ENCODE measurements at places on chromosomes 1 and 21. TPM values are rescaled to one million over a fixed set of nuclear protein-coding genes. Genes with fewer than 3 reads are reported as not detected.

Gene SLC6A17
- not detected for total RNA-seq

Gene DMAP1
- total RNA-seq = 82.6 TPM

Gene DMRTA2
- not detected for total RNA-seq

Gene FAM72D
- total RNA-seq = not detected

GRCh38 chr1:22137004-22137720 lies 5.7 kb downstream of the WNT4 start:
- DNase-seq = no peak

- no peak for DNase-seq
Measured at GRCh38 chr1:94240822-94241221, 3.4 kb upstream of the ARHGAP29 start.

Gene DIO1
- total RNA-seq = not detected

Gene LMOD1
- not detected for total RNA-seq

GRCh38 chr1:22685591-22686059 lies 25.0 kb upstream of the EPHB2 start:
- DNase-seq = no peak

Gene PROK1
- total RNA-seq = not detected

DNA sequence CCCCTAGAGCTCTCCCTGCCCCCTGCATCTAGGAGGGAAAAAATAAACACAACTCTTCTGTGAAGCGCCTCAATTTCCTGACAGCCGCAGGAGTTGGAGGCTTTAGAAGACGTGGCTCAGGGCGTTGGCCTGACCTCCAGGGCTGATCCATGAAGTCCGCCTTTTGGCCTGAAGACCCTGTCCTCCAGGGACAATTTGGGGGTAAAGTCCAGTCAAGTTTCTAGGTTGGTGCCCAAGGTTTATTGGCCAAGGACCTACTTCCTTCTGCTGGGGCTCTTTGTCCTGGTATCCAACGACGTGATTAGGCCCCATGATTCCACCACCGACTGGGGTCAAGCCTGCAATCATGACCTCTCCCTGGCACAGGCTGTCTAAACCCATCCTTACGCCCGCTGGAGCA lies 54.9 kb downstream of the PTPRF start:
- no peak for DNase-seq

GRCh38 chr1:229186373-229187056 lies 84.4 kb upstream of the RAB4A start:
- DNase-seq = no peak

DNA sequence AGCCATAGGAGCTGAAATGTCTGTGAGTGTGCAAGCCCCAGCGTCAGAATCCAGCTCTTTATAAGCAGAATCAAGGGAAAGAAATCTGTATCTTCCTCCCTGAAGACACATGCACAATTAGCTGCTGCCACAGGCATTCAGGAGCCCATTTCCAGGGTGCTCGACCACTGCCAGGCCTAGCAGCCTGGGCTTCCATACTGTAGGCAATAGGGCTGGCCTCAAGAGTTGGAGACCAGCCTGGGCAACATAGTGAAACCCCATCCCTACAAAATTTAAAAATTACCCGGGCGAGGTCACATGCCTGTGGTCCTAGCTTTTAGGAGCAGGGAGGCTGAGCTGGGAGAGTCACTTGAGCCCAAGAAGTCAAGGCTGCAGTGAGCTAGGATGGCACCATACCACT lies 41.0 kb downstream of the NEK2 start:
- no peak for DNase-seq

- DNase-seq = no peak
Measured at GRCh38 chr1:201578008-201578888, 39.3 kb downstream of the NAV1 start.

- DNase-seq = no peak
Measured at GRCh38 chr1:75677443-75677842, 47.1 kb upstream of the ACADM start.

DNA sequence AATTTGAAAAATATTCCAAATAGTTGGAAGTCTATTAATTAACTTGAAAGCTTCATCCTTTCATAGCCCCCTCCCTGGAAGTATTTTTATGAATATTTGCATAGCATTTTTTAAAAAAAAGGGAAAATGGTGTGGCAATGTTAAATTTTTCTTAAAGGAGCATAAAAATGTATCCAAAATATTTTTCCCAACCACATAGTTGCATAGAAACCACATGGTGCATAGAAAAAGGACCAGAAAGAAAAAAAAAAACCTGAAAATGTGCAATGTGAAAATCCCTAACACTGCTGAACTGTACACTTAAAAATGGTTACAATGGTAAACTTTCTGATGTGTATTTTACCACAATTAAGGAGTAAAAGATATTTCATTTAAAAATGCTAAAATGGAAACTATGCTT lies 8.0 kb downstream of the C1orf167 start:
- DNase-seq = no peak

DNA sequence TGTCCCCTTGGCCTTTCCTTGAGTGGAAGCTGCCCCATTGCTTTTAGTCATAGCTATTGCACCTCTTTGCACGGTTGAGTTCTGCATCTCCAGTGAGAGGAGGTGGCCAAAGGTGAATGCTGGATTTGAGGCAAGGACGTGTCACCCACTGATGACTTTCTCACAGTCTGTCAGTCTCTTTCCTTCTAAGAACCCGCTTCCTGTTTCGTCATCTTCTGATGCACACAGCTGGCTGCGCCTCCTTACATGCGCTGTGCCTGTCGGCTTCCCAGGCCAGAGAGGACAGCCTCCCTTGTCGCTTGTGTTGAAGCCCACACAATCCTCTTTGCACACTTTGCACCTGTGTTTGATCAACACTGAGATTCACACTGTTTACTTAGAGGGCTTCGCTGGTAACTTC lies 41.8 kb upstream of the PWP2 start:
- peak; percentile 90 for DNase-seq

Gene REN
- not detected for total RNA-seq

GRCh38 chr1:36944883-36945282 lies 89.4 kb downstream of the GRIK3 start:
- no peak for DNase-seq

DNA sequence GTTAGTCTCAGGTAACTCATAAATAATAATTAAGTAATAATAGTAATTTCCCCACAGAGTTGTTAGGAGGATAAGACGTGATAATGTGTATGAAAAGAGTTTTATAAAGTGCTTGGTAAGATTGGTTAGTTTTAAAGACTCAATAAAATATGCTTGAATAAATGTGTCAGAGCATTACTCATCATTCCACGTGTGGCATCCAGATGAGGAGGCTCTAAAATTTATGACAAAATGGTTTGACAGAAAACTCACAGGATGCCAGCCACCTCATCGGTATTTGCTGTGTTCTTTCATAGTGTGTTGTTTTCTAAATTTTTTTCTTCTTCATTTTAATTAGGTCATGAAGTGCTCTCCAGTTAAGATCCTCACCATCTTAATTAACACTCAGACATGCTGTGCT lies 19.1 kb upstream of the SPAG17 start:
- no peak for DNase-seq

DNA sequence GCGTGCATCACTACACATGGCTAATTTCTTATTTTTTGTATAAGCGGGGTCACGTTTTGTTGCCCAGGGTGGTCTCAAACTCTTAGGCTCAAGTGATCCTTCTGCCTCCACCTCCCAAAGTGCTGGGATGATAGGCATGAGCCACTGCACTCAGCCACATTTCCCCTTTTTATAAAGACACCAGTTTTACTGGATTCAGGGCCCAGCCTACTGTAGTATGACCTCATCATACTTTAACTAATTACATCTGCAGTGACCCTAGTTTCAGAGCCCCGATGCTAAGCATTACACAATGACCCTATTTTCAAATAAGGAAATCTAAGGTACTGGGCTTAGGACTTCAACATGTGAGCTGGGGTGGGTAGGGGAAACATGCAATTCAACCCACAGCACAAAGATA lies 31.8 kb upstream of the ENAH start:
- DNase-seq = no peak

All from CD4-positive, alpha-beta memory T cell (primary cell).